ENCODE measurements at places on chromosomes 13 and 19.

- no peak for DNase-seq
Observed at GRCh38 chr13:51220706-51221105, 1.5 kb upstream of the FAM124A start.

GRCh38 chr13:44101347-44102083, 221.8 kb downstream of the LACC1 start:
- DNase-seq = no peak

DNA sequence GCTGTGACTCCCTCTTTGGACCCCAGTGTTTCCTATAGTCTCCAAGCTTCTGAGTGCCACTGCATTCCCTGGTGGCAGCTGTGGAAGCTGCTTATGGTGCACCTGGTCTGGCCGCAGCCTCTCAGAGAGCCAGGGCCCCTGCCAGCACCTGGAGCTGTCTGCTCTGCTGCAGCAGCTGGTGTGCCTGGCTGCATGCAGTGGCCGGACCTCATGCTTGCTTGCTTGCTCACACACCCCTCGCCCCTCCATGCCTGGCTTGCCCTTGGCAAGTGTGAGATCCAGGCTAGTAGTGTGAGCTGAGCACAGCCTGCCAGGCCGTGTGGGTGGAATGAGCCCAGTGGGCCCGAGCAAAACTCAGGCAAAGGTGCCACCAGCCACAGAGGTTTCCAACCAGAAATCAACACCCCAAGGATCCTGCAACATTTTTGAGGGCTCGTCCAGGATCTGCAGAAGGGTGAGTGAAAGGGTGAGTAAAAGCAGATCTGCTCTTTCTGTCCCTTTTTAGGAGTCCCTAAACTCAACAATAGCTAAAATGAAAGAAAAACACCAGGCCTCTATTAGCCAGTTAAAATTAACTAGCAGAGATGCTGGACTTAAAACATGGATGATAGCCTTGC, 7.6 kb upstream of the MLLT1 start:
- DNase-seq = no peak

- no peak for DNase-seq
Observed at GRCh38 chr19:38945562-38946228, 15.0 kb downstream of the MRPS12 start.

DNA sequence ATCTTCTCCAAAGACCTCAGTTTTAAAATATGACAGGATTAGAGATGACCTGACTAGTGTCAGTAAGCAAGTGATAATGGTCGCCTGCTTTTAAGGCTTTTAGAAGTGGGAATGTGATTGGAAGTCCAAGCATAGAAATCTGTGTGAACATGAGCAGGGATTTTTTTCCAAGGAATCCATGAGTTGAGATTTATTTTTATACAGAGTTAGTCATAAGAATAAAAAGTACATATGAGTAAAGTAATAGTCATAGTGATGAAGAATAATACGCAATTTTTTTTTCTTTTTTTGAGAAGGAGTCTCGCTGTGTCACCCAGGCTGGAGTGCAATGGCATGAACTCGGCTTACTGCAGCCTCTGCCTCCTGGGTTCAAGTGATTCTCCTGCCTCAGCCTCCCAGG, 1.6 kb downstream of the ZNF546 start:
- no peak for DNase-seq

DNA sequence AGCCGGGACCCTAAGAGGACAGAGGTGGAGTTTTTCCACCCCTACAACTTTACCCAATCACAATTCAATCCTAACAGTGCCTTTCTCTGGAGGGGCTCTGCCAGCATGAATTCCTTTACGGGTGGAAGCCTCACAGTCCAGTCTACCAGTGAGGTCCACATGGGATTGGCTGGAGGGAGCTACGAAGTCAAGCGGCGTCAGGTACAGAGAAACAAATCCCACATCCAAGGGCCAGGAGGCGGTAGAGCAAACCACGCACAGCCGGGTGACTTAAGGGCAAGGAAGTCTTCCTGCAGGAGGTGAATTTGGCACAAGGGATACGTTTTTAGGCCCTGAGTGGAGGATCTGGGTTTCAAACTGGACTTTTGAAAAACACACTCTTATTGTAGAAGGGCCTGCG, 199.6 kb downstream of the UQCRFS1 start:
- no peak for DNase-seq

DNA sequence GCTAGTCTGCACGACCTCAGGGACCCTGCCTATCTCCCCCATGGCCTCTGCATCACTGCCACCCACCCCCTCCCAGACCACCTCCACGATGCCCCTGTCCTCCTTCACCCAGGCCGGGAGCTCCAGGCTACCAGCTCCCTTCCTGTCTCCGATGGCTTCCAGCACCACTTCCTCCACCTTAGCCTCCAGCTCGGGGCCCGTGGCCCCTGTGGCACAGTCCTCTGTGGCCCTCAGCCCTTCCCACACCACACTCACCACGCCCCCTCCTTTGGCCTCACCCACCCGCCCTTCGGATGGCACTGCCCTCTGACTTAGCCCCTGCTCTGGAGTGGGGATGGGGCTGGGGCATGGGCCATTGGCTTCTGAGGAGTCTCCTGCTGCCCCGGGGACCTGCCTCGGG, 7.2 kb downstream of the PALM3 start:
- no peak for DNase-seq

GRCh38 chr19:12623361-12624031, 12.8 kb downstream of the ZNF791 start:
- no peak for DNase-seq

DNA sequence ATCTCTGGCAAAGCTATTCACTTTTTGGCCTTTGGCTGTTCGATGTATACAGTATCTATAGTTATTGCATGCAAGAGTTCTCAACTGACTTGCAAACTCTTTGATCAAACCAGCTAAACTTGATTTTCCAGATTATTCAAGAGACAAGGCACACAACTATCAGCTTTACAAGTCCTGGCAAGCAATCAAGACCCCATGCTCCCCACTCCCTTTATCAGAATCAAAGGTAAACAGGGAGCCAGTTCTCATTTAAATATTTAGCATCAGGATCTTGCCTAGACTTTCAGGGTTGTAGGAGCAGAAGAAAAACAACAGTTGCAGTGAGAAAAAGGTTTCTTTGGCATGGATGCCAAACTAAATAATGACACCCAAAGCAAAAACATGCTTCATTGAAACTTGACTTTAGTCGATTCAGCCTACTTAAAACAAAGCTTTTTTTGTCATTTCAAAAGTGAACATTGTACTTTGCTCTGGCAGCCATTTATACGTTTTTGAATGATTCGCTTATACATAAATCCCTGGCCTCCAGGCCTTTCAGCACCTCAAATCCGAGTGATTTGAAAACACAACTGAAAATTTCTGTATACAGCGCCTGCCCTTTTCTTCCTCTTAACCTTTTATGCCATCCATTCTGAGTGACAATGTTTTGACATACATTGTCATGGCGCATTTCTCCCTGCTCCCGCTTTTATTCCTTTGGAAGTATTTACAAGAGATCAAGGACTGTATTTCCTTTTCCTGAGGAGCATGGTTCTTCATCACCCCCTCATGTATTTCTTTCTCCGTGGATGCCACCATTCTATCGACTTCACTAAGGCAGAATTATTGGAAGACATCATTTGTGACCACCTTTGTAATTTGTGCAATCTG, 340.8 kb downstream of the KLF5 start:
- DNase-seq = no peak

GRCh38 chr19:19406878-19407632, 1.6 kb downstream of the GATAD2A start:
- peak; percentile 84 for DNase-seq

DNA sequence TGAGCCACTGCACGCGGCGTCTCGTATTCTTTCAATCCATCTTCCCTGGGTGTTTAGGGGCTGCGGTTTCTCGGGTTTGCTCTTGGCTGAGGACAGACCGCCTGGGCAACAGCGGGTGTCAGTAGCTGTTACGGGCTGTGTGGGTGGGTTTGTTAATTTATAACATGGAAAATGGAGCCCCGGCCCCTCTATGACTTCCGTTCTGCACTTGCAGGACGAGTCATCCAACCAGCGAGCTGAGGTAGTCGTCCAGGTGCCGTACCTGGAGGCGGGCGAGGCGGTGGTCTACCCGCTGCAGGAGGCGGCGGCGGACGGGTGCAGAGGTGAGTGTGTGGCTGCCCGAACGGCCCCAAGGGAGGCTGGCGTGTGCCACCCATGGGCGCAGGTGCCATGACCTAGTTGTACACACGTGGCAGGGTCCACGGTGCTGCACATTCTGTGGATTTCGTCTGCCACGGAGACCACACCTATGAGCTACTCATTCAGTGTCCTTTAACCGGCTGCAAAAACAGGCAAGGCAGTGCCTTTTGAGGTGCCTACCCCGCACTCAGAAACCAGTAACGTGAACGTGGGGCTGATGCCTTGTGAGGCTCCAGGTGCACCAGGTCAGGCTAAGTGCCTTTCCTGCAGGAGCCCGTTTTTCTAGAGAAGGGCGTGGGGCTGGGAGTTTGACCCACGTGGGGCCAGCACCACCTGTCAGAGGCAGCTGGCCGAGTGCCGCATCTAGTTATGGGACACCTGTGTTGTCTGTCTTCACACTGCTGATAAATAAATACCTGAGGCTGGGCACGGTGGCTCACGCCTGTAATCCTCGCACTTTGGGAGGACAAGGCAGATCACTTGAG, 10.9 kb downstream of the POLR2E start:
- DNase-seq = no peak

- no peak for DNase-seq
Observed at GRCh38 chr19:14769201-14769600, 9.2 kb downstream of the ADGRE2 start.

- DNase-seq = no peak
Observed at GRCh38 chr13:100527644-100528043, 60.9 kb downstream of the GGACT start.

GRCh38 chr13:109728791-109729731, 57.3 kb downstream of the IRS2 start:
- no peak for DNase-seq

- DNase-seq = no peak
Observed at GRCh38 chr13:33258808-33259193, 26.8 kb downstream of the STARD13 start.

- peak; percentile 53 for DNase-seq
Observed at GRCh38 chr19:15672580-15673175, at the start of gene CYP4F12. CYP4F12 (plus strand) TSS chr19:15673087; CDS start chr19:15673530, 443 bp downstream.

GRCh38 chr13:105377452-105377851, 1158.0 kb downstream of the EFNB2 start:
- DNase-seq = no peak

GRCh38 chr13:107144432-107144831, 576.5 kb upstream of the ARGLU1 start:
- DNase-seq = no peak

- no peak for DNase-seq
Observed at GRCh38 chr13:85545771-85546170, 253.4 kb downstream of the SLITRK6 start.

- DNase-seq = no peak
Observed at GRCh38 chr19:57363688-57364181, 384 bp downstream of the TRAPPC2B start.

DNA sequence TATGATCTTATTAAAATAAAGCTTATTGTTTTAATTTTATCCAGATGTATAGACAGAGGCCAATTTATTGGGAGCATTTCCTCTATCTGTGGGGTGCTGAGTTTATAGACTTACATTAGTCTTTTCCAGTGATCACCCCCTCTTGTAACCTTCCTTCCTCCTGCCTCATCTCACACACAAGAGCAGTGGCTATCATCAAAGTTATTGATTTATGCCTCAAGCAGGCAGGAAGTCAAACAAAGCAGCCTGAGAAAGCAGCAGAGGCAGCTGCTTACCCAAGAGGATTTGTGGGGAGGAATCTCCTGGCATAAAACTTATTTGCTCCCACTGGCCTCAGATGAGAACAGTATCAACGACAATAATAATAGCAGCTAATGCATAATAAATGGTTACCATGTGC, 26.3 kb upstream of the DCLK1 start:
- no peak for DNase-seq

DNA sequence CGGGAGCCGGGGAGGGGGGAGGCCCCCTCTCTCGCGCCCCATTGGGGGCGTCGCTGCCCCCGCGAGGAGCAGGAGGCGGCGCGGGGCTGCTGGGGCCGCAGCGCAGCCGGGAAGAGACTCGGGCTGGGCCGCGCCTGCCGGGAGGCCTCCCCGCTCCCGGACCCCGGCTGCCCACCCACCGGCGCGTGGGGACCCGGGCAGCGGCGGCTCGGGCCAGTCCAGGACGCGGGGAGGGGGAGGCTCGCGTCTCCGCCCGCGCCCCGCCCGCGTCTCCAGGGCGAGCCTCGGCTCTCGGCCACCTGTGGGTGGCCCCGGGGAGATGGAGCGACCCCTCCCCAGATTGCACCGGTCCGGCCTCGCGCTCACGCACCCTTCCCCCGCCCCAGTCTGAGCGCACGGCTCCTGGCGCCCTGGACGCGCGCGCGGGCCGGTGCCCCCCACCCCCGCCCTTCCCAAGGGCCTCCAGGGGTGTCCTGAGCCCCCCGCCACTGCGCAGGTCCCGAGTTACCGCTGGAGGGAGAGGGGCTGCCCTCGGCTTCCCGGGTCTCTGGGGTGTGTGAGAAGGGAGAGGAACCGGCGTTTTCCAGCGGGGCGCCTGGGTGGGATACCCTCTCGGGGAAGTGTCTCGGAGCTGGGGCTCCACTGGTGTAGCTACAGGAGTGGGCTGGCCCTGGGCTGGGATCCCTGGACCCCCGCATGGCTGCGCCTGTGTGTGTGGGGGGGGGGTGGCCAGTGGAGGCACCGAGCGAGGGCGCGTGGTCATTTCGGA, 645 bp downstream of the PALM start:
- DNase-seq = no peak

GRCh38 chr13:26896986-26897668, 136.5 kb upstream of the GPR12 start:
- DNase-seq = no peak

DNA sequence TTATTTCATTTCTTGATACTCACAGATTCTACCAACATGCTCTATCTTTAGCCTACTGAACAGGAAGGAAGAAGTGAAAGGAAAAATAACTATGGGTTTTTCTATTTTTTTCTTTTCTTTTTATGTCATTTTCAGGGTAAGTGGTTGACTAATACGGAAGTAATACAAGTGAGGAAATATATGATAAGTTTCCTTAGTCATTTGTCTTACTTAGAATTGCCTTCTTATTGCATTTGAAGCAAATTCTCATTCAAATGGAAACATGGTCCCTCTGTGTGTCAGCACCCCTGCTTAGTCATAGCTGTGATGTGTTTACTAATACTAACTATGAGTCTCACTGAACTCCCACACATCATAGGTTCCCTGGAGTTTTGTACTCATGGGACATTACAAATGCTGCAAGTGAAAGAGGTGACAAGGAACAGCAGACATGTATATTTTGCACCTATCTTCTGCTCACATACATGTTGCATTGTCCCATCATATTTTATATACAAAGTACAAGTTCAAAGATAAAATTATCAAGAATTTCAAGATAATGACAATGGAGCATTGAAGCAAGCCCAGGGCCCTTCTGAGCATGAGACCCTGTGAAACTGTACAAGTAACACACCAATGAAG, 60.1 kb downstream of the DCT start:
- peak; percentile 61 for DNase-seq

GRCh38 chr13:40599124-40599523, 67.3 kb downstream of the FOXO1 start:
- no peak for DNase-seq

DNA sequence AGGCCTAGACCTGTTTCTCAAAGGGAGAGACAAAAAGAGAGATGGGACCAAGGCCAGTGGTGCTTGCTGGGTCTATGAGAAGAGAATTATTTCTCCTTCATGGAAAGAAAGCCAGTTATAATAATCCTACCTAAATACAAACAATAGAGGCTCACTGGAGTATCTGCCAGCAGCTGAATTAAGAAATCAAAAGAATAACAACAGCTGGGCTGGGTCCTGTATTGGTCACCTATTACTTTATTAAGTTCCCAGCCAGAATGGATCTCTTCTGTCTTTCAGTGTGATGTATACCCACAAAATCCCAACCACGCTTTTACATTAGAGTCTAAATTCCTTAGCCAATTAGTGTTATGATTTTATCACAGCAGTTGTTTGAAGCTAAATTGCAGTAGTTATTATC, 297.8 kb upstream of the DACH1 start:
- no peak for DNase-seq
